Activated gamma-delta T cell treated with anti-CD3 and anti-CD28 coated beads, Interleukin-2, amount 50 U/mL, for 16 hours (primary cell): ENCODE measurements at places on chromosomes 3 and 15.

DNA sequence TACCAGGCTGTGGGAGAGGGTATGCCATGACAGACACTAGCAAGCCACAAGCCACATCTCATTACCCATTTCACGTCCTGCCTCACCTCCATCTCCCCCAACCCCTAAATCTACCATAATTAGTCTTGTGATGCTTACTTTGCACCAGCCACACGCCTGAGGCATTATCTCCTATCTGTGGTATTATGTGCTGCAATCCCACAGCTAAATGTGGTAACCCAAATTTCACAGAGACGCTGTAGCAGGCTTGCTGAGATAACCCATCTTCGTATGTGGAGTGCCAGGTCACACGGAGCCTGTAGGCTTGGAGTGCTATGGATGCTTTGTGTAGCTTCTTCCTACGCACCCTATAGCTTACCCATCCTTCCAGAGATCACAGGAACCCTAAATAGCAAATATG is 256.7 kb upstream of the KCNH8 start:
- no peak for DNase-seq

DNA sequence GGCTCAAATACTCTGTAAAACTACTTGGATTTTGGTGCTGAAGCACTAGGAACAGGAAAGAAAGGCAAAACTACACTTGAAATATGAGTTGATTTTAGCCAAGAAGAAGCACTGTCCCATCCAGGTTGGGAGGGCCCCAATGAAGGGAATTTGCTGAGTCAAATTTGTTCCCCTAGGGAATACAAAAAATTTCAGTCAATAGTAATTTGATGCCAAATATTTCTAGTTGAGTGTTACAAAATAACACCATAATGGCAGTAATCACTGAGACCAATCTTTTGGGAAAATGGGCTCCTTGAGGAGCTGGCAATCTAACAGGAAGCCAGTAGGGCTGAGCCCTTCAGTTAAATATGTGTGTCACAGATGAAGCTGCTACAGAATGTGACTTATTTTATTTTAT is 896.9 kb downstream of the DIPK2A start:
- DNase-seq: no peak

GRCh38 chr3:153173758-153174516 is 11.9 kb downstream of the RAP2B start:
- DNase-seq: no peak

DNA sequence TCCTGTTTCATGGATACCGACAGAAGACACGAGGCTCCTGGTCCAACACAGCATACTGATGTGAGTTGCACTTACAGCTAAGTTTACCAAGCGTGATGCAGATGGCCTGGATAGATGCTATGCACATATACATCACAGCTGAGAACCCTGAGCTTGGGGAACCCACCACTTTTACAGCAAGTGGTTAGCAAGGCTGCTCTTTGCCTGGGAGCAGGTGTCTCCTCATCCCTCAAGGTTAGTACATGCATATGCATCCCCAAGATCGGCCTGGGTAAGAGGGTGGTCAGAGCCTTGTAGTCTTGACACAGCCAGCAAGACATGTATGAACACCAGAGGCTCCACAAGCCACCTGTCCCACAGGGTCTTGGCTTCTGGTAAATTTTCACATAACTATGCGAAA is 28.3 kb downstream of the LRRC2 start:
- DNase-seq: no peak
